COLO829 (cell line): ENCODE measurements at places on chromosomes 2 and 18.
A peak's percentile ranks its signal among the peaks of the same experiment; 100 is the strongest.

- no peak for DNase-seq
Measured at GRCh38 chr2:99708231-99708630, 218.4 kb upstream of the REV1 start.

GRCh38 chr2:130393318-130393910 is 37.6 kb downstream of the PTPN18 start:
- DNase-seq: no peak

DNA sequence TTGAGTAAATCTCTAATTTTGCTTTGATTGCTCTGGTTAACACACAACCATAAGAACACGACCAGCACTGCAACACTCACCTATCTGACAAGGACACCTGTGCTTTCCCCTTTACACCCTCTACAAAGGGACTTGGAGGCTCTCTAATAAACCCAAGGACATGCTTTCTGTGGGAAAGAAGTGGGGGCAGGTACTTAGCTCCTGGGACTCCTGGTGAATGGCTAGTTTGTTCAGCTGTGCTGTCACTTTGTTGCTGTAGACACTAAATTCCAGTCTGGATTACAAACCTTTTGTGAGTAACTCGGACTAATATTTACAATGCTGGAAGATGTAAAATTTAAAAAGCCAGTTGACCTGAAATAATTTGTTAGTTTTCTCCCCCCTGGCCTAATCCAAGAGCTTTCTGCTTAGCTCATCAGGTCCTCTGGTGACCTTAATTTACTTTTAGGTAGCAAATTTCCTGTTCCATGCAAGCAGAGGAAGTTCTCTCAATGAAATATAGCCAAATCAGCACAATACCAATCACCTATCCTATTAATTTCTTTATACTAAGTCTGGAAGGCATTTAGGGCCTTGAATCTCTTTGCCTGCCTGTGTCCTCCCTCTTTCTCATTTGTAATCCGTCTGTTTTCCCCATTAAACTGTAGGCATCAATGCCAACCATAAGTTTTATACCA is 67.5 kb downstream of the PLCL1 start:
- DNase-seq: no peak

DNA sequence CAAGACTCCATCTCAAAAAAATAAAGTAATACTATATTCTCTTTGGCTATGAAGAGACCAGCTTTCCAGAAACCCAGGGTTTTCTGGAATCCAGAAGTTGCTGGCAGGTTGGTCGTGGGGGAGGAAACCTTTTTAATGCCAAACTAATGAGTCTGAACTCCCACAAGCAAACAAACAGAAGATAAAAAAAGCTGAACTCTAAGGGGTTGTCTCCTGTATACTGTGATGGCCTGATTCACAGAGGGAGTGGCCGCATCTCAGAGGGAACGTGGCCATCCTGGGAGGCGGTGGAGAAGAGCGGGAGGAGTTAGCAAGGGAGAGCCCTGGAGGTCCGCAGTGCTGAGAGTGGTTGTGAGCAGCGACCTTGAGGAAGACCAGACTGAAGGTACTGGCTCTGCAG is 36.1 kb downstream of the LIMS1 start:
- no peak for DNase-seq

DNA sequence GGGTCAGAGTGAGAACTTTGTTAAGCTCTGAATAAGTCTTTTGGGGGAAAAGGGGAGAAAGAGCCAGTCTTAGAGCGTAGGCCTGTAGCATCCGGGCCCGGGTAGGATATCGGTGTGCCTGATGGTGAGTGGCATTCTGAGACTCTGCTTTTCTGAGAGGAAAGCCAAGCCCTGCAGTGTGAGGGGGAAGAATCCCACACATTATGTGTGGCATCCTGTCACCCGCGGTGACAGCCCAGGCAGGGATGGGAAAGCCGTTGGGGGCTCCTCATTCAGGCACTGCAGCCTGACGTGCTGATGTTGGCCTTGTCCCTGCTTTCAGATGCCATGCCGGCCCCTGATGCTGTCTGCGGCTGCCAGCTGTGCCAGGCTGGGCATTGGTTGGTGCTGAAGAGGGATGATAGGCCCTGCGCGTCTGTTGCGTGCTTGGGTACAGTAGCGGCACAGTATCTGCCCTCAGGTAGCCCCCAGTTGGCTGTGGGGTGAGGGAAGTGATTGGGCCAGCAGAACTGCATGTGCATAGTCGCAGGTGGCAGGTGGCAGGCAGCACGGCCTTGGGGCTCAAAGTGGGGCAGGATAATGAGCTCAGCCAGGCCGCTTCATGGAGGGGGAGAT is 37.6 kb downstream of the GLI2 start:
- no peak for DNase-seq

DNA sequence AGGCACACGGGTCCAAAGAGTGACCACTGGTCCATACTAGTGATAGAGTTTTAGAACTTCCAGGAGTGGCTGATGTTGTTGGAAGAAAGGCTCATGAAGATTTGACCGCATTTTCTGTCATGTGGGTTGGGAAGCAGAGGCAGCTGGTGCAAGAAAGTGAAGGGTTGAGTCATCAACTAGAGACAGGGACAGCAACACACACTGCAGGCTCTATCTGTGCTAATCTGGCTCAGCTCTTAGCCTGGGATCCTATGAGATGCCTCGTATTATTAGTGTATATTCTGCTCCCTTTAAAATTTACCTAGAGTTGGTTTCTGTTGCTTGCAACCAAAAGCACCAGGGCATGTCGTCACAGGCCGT is 2.5 kb upstream of the SH3RF3 start:
- peak; percentile 45 for DNase-seq

DNA sequence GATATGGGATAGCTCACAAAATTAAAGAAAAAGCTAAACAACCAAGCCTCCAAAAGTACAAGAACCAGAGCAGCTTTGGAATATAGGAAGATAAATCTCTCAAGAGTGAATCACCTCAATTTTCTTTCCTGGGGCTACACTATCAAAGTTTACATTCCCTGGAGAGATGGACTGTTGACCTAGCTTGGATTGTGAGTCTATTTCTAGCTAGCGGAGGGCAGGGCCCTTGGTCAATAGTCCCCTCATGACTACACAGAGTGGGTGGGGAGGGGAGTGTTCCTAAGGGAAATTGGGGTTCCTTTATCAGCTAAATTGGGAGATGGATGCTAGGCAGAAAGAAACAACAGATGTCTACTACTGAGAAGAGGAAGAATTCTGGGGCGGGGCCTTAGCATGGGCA is 29.9 kb upstream of the EIF2AK3 start:
- DNase-seq: no peak

- DNase-seq: peak; percentile 74
Measured at GRCh38 chr2:226673314-226673723, 126.3 kb downstream of the IRS1 start.

DNA sequence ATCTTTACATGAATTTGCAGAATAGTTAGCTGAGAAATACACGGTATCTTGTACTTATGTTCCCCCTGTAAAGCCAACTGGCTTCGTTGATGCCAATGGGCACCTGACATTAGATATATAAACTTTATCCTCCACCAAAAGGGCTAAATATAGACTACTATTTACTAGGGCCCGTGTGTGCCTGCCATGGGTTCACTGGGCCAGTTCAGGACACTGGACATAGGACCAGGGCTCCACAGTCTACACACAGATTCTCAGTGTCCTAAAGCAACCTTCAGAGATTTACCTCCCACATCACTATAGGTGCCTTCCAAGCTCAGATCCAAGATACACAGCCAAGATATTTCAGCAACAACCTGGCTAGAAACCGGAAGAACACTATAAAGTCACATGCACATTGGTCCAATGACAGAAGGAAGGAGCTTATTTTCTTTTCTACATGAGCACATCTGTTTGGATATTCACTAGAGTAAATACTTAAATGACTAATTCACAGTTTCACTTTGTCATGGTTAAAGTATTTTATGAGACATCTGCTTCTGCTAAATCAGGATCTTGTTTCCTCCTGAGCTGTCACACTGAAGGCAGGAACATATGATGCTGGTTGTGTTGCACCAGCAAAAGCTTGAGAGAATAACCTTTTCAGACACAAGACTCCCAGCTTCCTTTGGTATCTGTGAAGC is 95.1 kb downstream of the MYO5B start:
- DNase-seq: no peak

DNA sequence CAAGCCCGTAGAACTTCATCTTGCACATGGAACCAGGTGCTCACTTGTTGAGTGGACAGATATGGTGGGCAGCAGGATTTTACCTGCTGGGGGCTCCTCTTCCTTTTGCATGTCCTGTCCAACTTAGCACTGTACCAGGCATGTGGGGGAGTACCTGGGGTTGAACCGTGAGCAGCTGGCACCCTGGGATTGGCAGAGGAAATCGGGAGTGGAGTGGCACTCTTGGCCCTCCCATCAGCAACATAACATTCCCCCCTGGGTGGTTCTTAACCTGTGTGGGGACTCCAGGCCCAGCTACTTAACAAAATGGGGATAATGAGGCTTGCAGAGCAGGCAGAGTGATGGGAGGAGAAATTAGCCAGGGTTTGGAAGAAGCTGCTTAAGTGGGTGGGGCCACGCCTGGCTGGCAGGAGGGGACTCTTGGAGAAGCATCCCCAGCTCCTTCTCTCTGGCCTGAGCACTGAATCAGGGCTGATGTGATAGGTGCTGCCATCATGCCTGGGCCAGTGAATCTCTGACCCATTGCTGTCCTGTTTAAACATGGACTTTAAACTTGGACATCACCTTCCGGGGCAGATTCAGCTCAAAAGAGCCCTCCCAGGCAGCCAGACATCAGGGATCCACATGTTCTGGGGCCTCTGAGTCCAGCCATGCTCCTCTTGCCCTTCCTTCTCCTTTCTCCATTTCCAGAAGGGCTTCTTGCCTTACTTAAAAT is 15.5 kb downstream of the FOSL2 start:
- no peak for DNase-seq

GRCh38 chr2:228613133-228613850 is 431.8 kb upstream of the SPHKAP start:
- DNase-seq: peak; percentile 14

GRCh38 chr2:98847853-98848252 is 88.2 kb downstream of the CRACDL start:
- no peak for DNase-seq
